MM.1S (cell line): ENCODE measurements at places on chromosomes 1 and 21.
A peak's percentile ranks its signal among the peaks of the same experiment; 100 is the strongest.

DNA sequence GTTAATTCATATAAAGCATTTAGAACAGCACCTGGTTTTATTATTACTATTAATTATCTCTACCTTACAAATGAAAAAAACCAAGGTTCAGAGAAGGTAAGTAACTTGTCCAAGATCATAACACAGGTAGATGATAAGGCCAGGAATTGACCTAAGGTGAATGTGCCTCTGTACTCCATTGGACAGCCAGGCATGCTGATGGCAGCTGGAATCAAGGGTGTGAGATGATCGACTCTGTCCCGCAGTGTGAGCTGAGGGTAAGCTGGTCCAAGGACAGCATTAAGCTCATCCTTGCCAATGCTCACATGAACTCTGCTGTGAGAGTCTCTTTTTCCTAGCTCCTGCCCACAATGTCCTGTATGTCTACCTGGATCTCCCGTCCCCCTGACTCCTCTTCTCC lies 58.4 kb downstream of the DMAP1 start:
- DNase-seq, result no peak

GRCh38 chr1:234725177-234726132 lies 115.5 kb upstream of the IRF2BP2 start:
- no peak for DNase-seq

DNA sequence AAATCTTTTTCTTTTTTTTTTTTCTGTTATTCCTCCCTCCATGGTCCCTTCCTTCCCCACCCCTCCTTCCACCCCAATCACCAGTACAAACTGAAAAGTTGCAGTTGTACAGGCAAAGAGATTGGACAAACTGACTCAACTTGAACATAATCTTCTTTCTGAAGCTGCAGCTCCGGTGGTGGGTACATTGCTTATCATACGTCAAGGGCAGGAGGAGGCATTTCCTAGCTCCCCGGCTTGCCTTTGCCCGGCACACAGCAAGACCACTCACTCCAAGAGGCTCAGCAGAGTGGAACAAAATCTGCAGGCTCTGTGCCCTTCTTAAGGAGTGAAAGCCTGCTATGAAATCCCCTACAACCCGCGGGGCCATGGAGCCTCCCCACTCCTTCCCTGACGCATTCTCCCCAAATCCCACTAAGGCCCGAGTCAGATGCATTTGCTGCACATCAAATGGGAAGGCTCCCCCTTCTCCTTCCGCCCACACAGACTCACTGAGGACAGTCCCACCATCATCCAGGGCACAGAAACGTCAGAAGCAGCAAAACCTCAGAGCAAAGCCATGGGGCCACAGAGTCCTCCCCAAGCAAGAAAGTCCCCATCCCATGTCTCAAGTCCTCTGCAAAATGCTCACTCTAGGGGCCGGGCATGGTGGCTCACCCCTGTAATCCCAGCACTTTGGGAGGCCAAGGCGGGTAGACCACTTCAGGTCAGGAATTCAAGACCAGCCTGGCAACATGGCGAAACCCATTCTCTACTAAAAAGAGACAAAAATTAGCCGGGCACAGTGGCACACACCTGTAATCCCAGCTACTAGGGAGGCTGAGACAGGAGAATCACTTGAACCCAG lies 45.9 kb downstream of the SYF2 start:
- no peak for DNase-seq

DNA sequence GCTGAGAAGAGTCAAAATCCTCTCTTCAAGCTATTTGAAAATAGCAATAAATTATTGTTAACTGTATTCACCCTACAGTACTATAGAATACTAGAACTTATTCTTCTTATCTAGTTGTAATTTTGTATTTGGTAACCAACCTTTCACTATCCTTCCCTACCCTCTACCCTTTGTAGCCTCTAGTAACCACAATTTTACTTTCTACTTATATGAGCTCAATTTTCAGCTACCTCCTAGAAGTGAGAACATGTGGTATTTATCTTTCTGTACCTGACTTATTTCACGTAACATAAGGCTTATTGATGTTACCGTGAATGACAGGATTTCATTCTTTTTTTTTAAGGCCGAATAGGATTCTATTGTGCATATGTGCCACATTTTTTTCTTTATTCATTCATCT lies 30.0 kb downstream of the ZC3H11B start:
- DNase-seq, result peak; percentile 51
